ENCODE measurements at places on chromosomes 7 and 10. TPM values are rescaled to one million over a fixed set of nuclear protein-coding genes. Genes with fewer than 3 reads are reported as not detected.

The TMEM139 gene
- not detected for total RNA-seq

The NMT2 gene
- total RNA-seq, result 15.0 TPM

DNA sequence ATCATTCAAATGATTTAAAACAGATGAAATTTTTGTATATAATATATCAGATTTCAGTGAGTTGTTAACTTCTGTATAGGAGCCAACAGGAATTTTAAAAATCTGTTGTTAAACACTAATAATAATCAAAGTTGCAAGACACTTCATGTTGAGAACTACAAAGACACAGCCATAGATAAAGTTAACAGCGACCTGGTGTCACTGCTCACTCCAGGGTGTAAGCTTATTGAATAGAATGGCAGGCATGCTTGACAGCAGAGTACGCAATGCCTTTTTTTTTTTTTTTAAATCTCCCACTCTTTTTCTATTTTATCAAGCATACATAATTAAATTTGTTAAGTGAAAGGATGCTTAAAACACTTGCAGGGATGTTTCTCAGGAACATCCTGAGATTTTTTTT, 32.0 kb downstream of the PCDH15 start:
- DNase-seq, result no peak
- H3K36me3 ChIP-seq, result no peaks in the 10 kb centered on the region
- H3K4me1 ChIP-seq, result no peaks in the 10 kb centered on the region
- no peak overlapping the region for H3K4me3 ChIP-seq
- no peak overlapping the region for H3K27ac ChIP-seq

- H3K4me1 ChIP-seq, result peaks cover 40% of the 10 kb centered on the region
- no peaks in the 10 kb centered on the region for H3K36me3 ChIP-seq
- peak overlapping the region; percentile 98 for H3K27ac ChIP-seq
- no peaks in the 10 kb centered on the region for H3K27me3 ChIP-seq
Observed at GRCh38 chr10:17200001-17200911, 1.2 kb downstream of the TRDMT1 start.

GRCh38 chr7:92292981-92293380, 47.2 kb downstream of the ANKIB1 start:
- H3K4me3 ChIP-seq, result no peak overlapping the region
- no peaks in the 10 kb centered on the region for H3K27me3 ChIP-seq
- no peaks in the 10 kb centered on the region for H3K36me3 ChIP-seq

The SVIL gene
- 349 TPM for total RNA-seq
